ENCODE measurements at places on chromosomes 7 and 10.

GRCh38 chr10:105793071-105793470 lies 1152.0 kb downstream of the SORCS3 start:
- DNase-seq, result no peak

DNA sequence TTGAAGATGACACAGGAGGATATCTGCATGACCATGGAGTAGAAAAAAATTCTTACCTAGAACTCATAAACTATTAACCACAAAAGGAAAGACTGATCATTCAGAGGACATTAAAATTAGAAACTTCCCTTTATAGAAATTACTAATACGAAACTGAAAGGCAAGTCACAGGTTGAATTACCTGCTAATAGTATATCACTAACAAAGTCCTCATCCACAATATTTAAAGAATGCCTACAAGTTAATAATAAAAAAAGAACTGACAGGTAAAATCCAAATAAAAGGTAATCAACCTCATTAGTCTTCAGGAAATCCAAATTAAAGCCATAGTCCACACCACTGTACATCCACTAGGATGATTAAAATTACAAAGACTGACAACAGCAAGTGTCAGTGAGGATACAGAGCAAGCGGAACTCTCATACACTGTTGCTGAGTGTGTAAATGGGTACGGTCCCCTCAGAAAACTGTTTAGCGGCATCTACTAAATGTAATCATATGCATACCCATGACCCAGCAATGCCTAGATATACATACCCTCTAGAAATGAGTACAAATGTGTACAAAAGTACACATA lies 71.2 kb downstream of the ARHGAP21 start:
- DNase-seq, result no peak

DNA sequence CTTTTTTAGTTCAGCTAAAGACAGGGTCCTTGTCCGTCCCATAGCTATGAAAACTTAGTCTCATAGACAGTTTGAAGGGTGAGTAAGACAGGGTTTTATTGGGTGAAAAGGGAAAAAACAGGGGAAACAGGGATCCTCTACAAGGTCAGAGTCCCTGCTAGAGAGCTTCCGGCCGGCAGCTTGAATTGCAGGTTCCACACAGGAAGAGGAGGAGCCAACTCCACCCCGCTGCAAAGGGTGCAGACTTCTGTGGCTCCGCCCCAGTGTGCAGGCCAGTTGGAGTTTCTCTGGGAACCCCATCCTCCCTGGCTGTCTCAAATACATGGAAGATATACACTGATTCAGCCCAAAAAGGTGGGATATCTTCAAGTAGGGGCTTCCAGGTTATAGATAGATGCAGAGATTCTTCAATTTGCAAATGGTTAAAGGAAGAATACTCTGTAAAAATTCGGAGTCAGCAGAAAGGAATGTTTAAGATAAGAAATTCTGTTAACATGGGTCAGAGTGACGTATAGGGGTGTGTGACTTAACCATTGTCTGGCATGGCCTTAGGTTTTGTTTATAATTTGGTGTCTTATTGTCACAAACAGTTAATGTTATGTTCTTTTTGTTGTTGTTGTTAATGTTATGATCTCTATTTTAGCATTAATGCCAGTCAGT lies 34.6 kb upstream of the HECW1 start:
- DNase-seq, result no peak

DNA sequence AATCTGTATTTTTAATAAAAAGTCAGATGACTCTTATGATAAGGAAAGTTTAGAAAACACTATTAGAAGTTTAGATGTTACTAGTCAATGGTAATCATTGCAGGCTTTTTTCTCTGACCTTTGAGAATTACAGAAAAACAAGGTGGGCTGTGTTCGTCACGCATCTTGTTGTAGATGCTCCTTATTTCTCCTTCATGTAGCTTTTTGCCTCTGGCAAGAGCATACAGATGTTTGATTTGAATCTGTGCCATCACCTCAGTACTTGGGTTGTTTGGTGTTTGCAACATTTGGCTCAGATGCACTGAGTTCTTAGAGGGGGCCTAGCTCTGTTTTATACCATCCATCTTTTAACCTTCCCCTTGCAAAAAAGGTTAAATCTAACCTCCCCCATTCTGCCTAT lies 11.5 kb downstream of the TAS2R16 start:
- DNase-seq, result no peak

DNA sequence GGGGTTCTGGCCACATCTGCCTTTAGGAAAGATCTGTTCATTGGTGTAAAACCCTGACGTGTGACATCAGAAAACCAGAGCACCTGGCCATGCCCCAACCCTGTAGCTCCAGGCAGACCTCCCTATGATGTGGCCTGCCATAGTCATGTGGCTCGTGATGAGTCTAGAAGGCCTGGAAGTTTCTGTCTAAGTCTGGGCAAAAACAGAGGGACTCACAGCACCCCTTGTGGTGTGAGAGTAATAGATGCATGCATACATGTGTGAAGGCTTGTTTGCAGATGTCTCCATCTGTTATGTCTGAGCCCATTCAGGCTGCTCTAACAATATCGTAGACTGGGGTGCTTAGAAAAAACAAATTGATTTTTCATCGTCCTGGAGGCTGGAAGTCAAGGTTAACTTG lies 309.3 kb downstream of the PAXIP1 start:
- DNase-seq, result no peak

DNA sequence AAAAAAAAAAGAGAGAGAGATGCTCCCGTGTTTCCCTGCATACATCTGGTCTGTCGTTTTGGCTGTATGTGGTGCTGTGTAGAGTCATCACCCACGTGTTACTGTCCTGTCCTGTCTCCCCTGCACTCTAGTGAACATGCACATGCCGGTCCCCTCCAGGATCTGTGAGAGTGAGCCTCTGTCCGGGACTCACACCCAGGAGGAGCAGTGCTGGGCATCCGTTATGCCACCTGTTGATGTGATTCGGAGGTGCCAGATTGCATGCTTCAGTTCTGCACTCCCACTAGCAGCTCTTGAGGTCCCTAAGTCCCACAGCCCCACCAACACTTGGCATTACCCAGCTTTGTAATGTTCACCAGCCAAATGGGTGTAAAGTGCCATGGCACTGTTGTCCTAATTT lies 16.4 kb downstream of the GHRHR start:
- DNase-seq, result no peak

- no peak for DNase-seq
Observed at GRCh38 chr10:11776080-11776479, 33.9 kb downstream of the ECHDC3 start.

- no peak for DNase-seq
Observed at GRCh38 chr10:30985512-30985911, 46.2 kb downstream of the ZNF438 start.

- DNase-seq, result no peak
Observed at GRCh38 chr7:38824948-38825347, 84.0 kb downstream of the VPS41 start.

GRCh38 chr7:151423936-151424335 lies 14.1 kb upstream of the WDR86 start:
- no peak for DNase-seq

DNA sequence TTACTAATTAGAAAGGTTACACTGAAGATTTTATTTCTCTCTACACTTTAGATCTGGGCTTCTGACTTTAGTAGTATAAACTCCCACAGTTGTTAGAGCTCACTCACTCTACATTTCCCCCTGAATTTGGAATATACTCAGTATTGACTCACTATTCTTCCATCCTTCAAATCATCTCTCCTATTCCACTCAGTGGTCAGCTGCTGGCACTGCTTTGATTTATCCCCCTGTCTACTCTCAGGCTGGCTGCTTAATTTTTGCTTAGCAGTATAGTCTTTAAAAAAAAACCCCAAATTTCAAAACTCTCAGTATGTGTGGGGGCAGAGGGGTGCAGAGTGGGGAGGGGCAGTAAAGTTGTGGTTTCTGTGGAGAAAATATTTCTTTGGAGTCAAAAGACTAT lies 68.9 kb downstream of the CDK6 start:
- no peak for DNase-seq

DNA sequence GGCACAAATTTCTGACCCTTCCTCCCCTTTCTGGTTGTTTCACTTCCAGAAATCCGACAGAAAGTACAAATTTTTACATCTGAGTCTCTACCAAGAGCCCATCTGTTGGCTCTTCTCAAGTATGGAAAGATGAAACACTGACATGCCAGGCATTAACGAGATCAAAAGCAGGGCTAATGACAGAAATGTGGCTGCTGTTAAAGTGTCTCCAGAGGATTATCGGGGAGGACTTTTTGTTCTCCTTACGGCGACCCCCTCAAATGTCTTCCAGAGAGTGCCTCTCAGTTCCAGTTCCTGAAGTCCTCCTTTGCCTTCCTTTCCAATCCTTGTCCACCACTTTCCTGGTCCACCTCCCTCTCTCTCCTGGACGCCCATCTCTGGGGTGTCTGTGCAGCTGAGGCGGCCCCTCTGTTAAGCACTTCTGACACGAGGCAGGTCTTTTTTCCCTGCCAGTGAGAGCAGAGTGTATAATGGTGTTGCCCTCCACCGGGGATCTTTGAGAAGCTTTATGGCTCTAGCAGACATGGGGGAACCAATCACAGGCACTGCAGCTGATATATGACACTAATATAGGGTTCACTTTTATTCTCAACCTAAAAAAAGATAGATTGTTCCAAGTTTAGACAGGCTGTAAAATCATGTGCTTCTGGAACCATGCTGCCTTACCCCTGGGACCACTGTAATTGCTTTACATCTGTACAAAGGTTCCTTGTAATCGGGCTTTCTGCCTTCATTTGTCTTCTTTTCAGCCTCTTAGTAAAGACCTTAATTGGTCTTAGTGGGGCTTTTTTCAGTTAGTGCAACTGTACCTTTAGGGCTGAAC lies 757.1 kb downstream of the AUTS2 start:
- DNase-seq, result no peak

- DNase-seq, result no peak
Observed at GRCh38 chr10:129793479-129793878, 170.6 kb downstream of the EBF3 start.

DNA sequence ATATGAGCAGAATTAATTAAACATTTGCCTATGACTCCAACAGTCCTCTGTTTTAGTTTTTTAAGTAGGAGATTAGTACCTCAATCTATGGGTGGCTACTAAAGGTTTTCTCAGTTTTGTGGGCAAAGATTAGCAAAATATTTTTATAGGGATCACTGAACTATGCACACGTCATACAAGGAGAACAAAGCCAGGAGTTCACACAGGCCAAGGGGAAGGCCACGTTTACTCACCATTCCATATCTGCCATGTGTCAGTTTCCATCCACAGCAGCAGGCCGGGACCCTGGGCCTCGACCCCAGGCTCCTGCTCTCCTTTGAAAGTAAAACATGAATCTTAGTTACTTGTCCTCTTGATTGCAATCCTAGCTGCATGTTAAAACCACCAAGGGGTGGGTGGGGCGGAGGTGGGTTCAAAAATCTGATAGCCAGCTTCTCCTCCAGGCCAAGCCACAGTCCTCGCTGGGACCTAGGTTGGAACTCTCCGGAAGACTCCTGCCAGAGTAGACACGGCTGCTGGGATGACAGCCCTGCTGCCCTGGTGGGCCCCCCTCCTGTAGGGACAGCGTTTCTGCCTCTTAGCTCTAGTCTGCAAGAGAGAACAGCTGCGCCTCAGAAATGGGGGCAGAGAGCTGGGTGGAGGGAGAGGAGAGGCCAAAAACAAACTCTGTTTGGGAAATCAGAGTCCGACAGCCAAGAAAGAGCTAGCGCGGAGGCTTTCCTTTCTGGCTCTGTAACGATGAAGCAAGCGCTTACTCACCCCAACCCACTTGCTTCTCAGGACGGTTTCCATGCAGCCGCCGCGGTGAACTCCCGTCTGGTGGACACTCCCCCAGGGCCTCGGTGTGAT lies 35.6 kb downstream of the PITRM1 start:
- DNase-seq, result no peak

DNA sequence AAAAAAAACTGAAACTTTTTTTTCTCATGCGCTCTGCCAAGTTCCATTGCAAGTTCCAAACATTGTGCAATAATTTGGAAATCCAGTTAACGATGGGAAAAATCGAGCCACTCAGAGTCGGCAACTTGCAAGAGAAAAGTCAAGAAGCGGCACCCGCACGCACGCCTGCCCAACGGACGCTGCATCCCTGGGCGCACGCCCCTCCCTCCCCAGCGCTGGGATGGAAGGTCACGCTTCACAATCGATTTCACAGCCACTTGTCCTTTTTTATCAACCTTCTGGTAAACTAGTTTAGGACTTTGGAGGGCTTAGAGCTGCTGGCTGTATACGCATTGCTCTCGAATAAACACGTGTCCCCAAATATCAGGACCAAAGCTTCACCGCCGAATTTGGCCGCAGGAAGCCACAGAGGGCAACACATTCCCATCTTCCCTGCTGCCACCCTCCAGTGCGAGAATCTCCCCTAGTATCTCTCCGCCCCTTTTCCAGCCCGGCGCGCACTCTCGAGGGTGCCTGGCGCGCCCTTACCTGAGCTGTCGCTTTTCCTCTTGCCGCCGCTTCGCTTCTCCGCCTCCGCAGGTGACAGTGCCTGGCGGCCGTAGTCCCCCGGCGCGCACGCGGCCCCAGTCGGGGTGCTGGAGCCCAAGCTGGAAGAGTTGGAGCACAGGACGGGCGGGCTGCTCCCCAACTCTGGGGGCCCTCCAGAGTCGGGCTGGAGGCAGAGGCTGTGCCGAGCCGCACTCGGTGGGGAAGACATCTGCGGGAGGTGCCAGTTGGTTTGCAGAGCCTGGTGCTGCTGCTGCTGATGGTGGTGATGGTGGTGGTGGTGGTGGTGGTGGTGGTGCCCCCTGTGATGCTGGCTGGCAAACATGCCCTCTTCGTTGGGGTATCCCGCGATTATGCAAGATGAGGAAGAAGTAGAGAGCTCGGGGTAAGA lies 857 bp downstream of the MEOX2 start:
- DNase-seq, result no peak

DNA sequence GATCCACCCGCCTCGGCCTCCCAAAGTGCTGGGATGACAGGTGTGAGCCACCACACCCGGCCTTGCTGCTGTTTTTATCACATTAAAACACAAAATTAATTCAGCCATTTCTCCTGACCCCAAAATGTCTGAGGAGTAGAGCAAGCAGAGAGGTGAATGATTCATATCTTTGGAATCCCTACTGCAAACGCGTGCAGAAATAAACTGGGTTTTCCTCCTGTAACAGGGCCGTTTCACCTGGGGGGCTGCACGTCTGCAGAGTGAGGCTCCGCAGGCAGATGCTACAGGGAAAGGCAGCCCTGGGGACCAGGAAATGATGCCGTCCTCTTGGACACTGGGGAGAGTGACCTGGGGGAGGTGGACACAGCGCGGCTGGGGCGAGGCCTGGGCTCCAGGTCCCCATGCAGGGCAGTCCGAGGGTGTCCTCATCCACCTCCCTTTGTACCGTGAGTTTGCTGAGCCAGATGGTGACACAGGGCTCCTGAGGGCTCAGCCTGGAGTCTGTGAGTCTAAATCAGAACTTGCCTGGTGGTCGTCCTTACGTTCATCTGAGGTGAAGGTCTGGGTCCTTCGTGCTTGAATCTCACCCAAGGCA lies 41.9 kb downstream of the PDGFA start:
- DNase-seq, result no peak

DNA sequence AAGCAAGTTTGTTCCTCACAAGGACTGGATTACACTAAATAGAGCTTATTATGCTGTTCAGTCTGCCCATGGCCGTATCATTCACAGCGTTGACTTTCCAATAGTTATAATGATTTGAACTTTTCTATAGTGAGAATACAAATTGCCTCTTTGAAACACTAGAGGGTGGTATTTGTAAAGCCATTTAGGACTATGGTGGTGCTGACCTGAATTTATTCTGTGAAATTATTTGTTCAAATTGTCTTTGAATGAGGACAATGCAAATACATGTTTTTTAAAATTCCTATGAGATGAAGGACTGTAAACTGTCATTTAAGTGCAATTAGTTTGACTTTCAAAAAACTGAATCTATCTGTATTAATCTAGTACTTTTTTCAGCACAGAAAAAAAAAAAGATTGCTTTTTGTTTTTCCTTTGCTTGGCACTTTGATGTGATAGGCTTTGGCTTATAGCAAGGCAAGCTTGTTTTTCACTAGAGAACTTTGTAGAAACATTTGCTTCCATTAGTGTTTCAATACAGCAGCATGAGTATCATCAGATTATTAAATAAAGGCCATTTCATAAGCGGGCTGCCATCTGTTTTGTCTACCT lies 122.7 kb upstream of the TMEM229A start:
- no peak for DNase-seq

Data from CD4-positive, alpha-beta T cell treated with Interleukin-17A for 1 hour (primary cell).